ENCODE measurements at places on chromosomes 11 and 22. TPM values are rescaled to one million over a fixed set of nuclear protein-coding genes. Genes with fewer than 3 reads are reported as not detected.
A peak's percentile ranks its signal among the peaks of the same experiment; 100 is the strongest.

DNA sequence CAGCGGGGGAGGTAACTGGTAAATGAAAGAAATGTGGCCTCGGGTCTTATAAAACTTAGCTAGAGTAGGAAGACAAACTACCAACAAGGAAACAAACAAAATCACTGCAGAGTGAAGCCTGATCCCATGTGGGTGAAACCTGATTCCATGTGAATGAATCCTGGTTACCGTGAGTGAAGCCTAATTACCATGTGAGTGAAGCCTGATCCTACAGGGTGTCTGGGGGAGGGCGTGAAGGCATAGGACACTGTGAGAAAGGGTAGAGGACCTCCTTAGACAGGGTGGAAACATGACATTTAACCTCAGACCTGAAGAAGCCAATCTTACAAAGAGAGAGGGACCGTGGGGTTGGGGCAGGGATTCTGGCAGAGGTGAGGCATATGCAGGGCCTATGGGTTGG, 106.2 kb upstream of the USP47 start:
- DNase-seq = no peak

GRCh38 chr11:79050786-79051185, 390.0 kb downstream of the TENM4 start:
- DNase-seq = peak; percentile 58

Gene GRM5
- 3.1 TPM for total RNA-seq

GRCh38 chr11:99519095-99519494, 498.3 kb downstream of the CNTN5 start:
- no peak for DNase-seq

- no peak for DNase-seq
Measured at GRCh38 chr11:127939000-127939399, 648.4 kb downstream of the ETS1 start.

GRCh38 chr11:14249121-14249963, 109.6 kb downstream of the RRAS2 start:
- peak; percentile 78 for DNase-seq

GRCh38 chr11:2511421-2512369, 66.9 kb downstream of the KCNQ1 start:
- DNase-seq = no peak

Gene C11orf87
- total RNA-seq = 4.1 TPM

DNA sequence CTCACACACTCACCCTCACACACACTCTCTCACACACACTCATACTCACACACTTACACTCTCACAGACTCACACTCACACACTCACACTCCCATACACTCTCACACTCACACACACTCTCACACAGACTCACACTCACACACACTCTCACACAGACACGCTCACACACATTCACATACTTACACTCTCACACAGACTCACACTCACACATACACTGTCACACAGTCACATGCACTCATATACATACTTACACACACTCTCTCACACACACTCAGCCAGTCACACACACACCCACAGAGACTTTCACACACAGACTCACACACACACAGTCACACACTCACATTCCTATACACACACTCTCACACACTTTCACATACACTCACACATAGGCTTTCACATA, 1478.8 kb downstream of the BRD1 start:
- DNase-seq = no peak

- no peak for DNase-seq
Measured at GRCh38 chr22:46589871-46590271, 30.3 kb upstream of the GRAMD4 start.

GRCh38 chr22:48340191-48340590, 1487.5 kb downstream of the BRD1 start:
- DNase-seq = no peak

- no peak for DNase-seq
Measured at GRCh38 chr11:11261629-11262028, 91.4 kb downstream of the CSNK2A3 start.

Gene OR4D5
- 7.2 TPM for total RNA-seq

Gene OR4D6
- 0.96 TPM for total RNA-seq
